ENCODE measurements at places on chromosomes 5 and 9.

GRCh38 chr9:109653470-109653869 lies 126.5 kb upstream of the PALM2AKAP2 start:
- no peak for DNase-seq

DNA sequence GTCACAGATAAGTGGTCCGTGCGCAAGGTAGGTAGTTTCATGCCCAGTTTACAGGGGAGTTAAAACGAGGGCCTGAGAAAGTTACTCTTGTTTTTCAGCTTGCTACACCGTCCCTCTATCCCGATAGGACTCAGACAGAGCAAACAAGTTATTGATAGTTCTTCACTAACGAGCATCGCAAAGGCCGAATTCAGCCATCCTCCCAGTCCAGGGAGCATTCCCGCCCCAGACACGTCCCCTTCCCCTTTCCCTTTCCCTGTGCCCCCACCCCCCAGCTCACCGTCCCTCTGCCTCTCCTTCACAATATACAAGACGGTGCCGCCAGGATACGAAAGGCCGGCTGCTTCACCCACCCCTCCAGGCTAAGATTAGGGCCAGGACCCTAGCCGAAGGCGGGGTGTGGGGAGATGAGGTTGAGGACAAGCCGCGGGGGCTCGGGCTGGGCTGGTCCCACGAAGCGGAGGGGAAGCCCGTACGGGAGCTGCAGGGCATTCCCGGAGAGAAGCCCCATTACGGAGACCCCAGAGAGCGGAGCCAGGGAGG lies 599 bp downstream of the KIAA1191 start:
- DNase-seq: peak; percentile 60

GRCh38 chr9:122172131-122172530 lies 12.4 kb downstream of the MORN5 start:
- DNase-seq: peak; percentile 18

DNA sequence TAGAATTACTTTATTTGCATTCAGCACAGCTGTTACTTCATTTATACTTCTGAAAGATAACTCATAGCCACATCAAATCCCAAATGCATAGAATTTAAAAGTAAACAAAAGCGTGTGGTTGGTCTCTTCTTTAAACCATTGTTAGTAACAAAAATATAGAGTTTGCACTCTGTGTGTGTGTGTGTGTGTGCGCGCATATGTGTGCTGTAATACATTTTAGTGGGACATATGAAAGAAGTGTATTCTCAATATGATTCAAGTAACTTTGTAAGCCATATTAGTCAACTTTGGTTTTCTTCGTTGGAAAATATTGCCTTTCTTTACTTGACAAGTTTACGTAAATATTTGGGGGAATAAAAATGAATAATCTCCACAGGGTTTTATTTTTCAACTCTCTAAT lies 106.1 kb upstream of the PRRC1 start:
- DNase-seq: no peak

- no peak for DNase-seq
These were observed 167.8 kb downstream of the PAM start for GRCh38 chr5:102922799-102923477.

DNA sequence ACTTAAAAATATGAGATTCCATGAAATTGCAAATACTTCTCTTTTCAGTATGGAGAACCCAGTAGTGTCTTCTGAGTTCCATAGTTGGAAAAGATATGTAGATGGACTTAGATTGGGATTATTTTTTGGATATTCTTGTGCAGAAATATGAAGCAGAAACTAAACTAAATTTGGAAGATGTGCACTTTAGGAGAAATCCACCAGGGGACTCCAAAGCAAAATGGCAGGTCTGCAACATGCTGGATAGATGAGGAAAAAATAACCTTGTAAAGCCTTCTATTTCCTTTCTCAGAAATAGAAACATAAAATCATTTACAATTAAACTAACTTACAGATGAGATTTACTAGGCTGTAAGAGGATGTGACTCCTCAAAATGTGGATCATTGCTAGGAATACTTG lies 49.2 kb upstream of the MINAR2 start:
- DNase-seq: no peak

DNA sequence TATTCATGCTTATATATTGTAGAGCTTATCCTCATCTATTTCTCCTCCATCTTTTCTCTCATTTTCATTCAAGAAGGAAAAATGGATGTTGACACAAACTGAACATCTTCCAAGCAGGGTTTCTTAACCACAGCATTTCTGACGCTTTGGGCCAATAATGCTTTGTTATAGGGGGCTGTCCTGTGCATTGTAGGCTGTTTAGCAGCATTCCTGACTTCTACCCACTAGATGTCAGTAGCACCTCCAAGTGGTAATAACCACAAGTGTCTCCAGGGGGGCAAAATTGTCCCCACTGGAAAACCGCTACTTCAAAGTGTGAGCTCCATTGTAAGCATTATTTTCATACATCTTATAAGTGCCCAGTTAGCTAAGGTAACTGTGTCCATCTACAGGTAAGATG lies 2.6 kb upstream of the TXNDC8 start:
- DNase-seq: peak; percentile 54

DNA sequence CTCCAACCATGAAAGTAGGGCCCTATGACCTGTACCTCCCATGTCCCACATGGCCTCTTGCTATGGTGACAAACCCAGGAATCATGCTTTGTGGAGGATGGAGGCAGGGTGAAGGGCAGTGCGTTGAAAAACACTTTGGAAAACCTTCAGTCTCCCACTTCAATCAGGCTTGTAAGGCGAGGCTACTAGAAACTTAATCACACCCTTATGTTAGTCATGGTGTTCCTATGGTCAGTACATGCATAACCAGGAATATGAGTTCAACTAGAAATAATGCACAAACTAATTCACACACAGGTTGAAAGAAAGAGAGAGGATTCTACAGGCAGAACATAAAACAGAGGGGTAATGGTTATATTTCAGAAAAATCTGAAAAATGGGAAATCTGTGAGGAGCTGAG lies 601.1 kb downstream of the KCTD16 start:
- no peak for DNase-seq

Data from islet precursor cell (in vitro differentiated cells).